ENCODE measurements at places on chromosomes 1 and 21.

DNA sequence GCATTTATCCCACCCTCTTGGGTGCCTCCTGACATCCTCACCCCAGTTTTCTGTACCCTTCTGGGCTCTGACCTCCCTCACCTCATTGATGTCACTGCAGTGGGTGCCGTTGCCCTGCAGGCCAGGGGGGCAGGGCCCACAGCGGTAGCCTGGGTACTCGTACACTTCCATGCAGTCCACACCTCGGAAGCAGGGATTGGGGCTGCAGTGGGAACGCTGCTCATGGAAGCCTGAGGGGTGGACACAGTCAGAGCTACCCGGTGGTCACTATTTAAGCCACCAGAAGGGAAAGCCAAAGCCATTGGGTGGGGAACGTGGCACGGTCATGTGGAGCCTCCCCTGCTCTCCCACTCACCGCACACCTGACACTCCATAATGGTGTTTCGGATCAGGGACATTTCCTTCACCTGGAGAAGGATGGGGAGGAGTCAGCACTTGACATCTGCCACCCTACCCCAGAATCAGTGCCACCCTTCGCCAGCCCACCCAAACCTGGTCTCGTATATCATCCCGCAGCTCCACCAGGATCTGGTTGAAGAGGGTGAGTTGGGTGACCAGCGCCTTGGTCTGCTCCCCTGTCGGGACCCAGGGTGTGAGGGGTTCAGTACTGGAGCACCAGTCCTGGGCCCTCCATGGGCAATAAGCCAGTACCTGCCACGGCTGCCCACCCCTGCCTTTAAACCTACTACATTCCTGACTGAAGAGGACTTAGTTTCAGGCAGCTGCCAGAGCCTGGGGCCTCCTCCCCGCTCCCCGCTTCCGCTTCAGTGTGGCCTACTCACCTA, 4.8 kb downstream of the THBS3 start:
- no peak for DNase-seq

- DNase-seq: no peak
Measured at GRCh38 chr1:177103005-177103852, 61.3 kb downstream of the ASTN1 start.

GRCh38 chr21:41247561-41248545, 68.7 kb upstream of the FAM3B start:
- peak; percentile 97 for DNase-seq

GRCh38 chr1:211677659-211678058, 2.2 kb upstream of the NEK2 start:
- no peak for DNase-seq

- no peak for DNase-seq
Measured at GRCh38 chr1:183206538-183207122, 20.6 kb downstream of the LAMC2 start.

- DNase-seq: peak; percentile 54
Measured at GRCh38 chr21:15066123-15066575, 1.3 kb upstream of the NRIP1 start.

GRCh38 chr1:20279509-20279908, 11.2 kb upstream of the VWA5B1 start:
- no peak for DNase-seq

GRCh38 chr1:116572099-116572498, 1.3 kb upstream of the CD58 start:
- no peak for DNase-seq

- no peak for DNase-seq
Measured at GRCh38 chr1:91697416-91697815, 188.5 kb downstream of the TGFBR3 start.

GRCh38 chr1:231612393-231613089, 14.0 kb upstream of the DISC1 start:
- no peak for DNase-seq

DNA sequence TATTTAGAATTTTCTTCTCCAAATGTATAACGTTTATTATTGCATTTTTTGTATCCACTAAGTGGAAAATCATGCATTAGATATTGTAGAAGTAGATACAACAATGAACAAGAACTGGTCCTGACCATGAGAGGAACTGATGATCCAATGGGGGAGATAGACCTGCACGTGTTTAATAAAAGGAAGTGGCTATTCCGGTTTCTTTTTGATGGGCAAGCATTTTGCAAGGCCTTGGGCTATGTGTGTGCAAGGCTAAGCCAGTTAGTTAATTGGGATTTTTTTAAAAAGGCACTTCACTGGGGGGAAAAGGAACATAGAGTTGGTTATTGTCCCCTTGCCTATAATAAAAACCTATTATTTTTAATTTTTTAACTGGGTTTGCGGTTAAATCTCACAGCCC, 961 bp upstream of the VCAM1 start:
- no peak for DNase-seq

DNA sequence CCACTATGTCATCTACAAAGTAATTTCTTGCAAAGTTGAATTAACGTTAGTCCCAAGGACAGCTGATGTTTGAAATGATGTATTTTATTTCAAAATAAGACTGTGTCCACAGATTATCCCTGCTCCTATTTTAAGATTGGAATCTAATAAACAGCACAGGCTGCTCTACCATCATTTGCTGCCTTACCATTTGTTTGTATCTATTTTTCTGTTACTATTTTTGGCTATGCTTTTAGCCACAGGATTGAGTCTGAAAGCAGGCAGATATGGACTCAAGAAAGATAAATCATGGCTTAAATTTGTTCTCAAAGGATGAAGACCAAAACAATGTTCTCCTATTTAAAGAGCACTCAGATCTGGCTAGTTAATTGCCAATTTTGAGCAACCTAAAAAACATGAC, 105.3 kb downstream of the RGS2 start:
- DNase-seq: no peak

- no peak for DNase-seq
Measured at GRCh38 chr1:205667909-205668643, 12.2 kb downstream of the SLC45A3 start.

- no peak for DNase-seq
Measured at GRCh38 chr1:79785561-79785960, 779.0 kb upstream of the ADGRL4 start.

DNA sequence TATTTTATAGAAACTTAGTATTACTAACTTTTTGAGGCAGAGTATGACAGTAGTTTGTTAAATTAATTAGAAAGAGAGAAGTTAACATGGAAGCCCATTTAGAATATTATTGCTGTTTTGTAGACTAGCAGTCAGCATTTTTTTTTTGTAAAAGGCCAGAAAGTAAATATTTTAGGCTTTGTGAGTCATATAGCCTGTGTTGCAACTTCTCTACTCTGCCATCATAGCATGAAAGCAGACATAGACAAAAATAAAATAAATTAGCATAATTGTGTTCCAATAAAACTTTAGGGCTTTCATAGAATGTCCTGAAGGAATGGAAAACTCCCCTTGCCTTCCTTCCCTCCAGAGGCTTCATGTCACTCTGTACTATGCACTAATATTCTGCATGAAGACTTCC, 12.3 kb upstream of the RGS4 start:
- DNase-seq: no peak

DNA sequence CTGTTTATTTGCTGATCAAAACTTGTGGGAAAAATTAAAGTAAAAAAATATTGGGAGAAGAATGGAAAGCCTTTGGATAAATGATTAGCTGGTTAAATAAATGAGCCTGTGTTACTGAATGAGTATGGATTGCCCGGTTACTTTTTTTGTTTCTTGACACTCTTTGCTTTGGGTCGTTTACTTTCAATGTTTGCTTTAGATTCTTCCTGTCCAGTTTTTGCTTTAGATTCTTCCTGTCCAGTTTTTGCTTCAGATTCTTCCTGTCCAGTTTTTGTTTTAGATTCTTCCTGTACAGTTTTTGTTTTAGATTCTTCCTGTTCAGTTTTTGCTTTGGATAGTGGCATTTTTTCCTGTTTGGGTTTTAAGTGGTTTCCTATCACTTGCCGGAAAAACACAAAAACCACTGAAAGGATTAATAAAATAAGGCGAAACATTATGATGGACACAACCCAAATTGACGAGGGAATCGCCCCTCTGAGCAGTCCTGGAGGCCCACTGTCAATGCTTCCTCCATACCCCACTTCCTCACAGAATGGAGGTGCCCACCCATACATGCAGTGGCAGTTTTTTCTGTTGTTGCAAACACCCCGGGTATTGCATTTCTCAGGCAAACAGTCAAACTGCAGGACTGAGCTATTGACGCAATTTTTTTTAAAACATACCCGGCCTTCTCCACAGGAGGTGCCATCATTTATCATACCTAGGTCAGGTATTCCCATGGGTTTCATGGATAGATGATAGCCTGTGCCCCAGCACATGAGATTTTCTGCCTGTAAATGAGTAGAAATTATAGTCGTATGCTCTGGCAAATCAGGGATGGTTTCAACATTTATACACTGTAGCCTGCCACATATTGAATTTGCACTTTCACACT, 2.3 kb downstream of the ADAM30 start:
- no peak for DNase-seq

- no peak for DNase-seq
Measured at GRCh38 chr1:12567288-12567819, 50.7 kb downstream of the DHRS3 start.

- DNase-seq: no peak
Measured at GRCh38 chr1:232333419-232333767, 296.5 kb downstream of the SIPA1L2 start.

- no peak for DNase-seq
Measured at GRCh38 chr1:162548170-162548569, 13.4 kb upstream of the UAP1 start.

DNA sequence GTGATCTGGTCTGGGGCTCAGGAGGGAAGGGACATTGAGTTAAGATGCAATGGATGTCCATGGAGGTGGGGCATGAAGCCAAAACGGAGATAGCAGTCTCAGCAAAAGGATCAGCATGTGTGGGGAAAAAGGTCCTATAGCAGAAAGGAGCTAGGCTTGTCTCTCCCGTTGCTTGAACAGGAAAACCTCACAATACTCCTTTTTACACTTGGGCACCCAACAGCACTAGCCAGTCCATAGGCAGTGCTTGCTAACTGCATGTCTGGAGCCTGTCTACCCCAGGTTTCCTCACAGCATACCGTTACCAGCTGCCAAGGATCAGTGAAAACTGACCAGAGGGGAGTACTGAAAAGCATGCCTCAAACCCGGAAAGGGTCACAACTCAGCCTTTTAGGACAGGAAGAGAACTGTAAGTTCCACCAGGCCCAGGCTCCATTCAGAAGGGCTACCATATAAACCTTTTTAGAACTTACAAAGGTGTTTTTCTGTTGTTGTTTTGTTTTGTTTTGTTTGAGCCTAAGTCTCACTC, 78.6 kb downstream of the JAK1 start:
- no peak for DNase-seq

GRCh38 chr1:8201331-8201861, 116.5 kb upstream of the SLC45A1 start:
- DNase-seq: no peak

GRCh38 chr1:17229379-17229778, 19.5 kb upstream of the PADI3 start:
- DNase-seq: no peak

DNA sequence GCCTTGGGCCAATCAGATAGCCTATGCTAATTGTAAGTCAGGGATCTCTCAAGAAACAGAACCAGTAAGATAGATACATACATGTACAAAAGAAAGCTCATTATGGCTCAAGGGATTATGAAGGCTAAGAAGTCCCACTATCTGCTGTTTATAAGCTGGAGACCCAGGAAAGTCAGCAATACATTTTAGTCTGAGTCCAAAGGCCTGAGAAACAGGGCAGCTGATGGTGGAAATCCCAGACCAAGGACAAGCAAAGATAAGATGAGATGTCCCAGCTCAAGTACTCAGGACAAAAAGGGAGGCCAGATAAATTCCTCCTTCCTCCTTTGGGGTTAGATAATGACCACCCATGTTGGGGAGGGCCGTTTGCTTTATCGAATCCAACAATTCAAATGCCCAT, 269.9 kb downstream of the AJAP1 start:
- no peak for DNase-seq

- no peak for DNase-seq
Measured at GRCh38 chr21:45584786-45585185, 42.5 kb upstream of the SLC19A1 start.

DNA sequence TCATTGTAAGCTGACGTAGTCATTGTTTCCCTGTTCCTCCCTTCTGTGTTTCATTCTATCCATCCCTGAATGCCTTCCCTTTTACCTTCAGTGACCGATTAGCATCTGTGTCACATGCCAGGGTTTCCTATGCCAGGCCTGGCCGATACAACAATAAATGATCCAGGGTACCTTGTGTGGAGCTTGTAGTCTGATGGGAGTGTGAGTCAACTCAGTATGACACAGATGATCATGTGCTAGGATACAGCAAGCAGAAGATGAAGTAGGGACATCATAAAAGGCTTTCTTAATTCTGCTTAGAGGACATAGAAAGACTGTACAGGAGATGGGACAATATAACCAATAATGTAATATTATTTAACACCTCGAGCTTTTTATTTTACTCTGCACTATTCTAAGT, 164.1 kb upstream of the C8B start:
- DNase-seq: no peak

DNA sequence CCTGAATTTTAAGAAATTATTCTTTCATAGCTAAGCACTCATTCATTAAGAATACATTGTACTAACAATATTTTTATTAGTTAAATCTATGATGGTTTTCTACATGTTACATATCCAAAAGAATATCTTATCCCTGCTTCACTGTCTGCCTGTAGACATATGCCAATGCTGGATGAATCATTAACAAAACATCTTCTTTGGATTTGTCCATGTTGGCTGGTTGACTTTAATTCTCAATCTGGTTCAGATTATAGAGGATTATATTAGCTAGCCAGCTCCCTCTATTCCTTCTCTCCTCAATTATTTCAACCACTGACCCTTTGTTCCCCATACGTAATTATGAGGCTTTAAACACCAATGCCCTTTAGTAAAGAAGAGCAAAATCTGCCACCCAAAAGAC, 138.9 kb upstream of the DMRTA2 start:
- DNase-seq: no peak

GRCh38 chr1:224534731-224535130, 81.4 kb upstream of the CNIH3 start:
- DNase-seq: no peak

GRCh38 chr1:216055004-216055403, 368.2 kb downstream of the USH2A start:
- DNase-seq: no peak

DNA sequence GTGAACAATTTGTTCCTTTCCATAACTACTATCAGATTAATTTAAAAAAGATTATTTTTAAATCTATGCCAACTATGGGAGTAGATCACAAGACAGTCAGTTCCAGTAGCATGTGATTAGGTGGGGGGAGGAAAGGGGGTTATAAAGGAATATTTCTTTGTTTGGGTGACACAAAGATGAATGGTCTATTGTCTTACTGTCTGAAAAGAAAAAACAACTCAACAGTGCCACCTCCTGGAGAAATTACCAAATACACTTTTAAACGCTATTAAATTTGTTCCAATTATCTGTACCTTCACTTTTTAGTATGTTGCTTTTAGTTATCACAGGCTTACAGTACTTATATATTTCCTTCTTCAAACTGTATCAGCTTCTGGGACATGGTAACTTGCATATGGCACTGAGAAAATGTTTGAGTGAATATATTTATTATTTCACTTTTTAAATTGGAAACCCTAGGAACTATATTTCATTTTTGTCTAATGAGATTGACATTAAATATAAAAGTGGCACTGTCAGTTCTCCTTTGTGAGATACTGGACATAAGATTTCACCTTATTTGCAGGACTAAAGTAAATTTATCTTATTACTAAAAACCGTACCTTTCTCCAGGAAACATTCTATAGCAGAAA, 1.7 kb upstream of the SORT1 start:
- DNase-seq: peak; percentile 83

Data from endothelial cell of umbilical vein (primary cell).